ENCODE measurements at places on chromosomes 13 and 19.

DNA sequence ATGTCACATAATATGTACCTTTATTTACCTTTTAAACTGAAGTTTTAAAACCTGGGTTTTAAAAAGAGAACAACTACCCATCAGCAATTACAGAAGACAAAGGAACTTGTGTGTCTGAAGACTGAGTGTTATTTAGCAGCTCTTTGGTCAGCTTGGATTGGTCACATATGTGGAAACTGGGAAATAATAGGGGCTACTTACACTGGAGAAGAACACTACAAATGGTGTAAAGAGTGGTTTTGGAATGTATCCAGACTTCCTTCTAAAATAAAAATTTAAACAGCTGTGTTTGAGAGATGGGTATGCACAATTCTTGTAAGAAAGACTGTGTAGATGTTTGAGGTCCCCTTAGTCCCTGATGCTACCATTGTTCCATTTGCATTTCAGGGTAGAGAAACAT, 13.3 kb downstream of the TNFRSF19 start:
- DNase-seq, result no peak

GRCh38 chr19:51712461-51713081, 11.2 kb downstream of the HAS1 start:
- no peak for DNase-seq

DNA sequence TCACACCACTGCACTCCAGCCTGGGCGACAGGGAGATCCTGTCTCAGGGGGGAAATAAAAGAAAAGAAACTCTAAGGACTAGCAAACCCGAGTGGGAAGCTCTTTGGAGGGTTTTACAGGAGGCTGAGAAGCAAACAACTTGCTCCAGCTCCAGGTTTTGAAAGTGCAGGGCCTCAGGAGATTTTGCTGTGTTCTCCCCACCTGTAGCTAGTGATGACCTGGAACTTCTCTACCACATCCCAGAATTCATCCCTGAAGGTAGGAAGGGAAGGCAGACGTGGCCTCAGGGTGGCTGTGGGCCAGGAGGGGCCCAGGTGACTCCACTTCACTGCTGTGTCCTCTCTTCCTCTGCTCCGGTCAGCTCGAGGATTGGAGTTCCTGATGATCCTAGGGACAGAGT, 16.3 kb upstream of the PSMD8 start:
- no peak for DNase-seq

DNA sequence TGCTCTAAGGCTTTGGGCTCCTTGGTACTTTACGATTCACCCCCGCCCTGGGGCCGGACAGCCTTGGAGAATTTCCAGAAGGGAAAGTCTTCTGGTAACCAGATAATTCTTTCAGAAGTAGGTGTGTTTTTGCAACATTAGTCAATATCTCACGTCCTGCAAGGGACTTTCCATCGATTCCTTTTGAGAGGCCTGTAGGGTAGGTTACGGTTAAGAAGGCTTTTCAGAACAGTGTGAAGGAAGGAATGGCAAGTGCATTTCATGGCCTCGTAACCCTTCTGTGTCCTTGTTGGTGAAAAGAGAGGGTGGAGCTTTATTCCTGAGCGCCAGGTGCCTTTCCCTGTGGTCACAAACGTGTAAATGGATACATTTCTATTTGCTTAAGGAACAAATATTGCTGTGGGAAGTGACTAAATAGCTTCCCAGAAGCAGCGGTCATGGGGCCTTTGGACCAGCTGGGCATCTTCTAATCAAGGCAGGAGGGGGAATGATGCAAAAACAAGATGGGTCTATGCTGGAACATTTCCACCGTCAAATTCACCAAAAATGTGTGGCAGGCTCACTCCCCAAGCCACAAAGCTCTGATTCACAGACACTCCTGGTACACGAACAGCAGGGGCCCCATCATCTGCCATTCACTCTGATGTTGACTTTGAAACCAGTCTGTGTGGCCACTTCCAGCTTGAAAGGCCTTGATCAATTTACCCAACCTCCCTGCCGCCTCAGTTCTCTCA, 99.2 kb downstream of the ANKRD10 start:
- DNase-seq, result no peak

DNA sequence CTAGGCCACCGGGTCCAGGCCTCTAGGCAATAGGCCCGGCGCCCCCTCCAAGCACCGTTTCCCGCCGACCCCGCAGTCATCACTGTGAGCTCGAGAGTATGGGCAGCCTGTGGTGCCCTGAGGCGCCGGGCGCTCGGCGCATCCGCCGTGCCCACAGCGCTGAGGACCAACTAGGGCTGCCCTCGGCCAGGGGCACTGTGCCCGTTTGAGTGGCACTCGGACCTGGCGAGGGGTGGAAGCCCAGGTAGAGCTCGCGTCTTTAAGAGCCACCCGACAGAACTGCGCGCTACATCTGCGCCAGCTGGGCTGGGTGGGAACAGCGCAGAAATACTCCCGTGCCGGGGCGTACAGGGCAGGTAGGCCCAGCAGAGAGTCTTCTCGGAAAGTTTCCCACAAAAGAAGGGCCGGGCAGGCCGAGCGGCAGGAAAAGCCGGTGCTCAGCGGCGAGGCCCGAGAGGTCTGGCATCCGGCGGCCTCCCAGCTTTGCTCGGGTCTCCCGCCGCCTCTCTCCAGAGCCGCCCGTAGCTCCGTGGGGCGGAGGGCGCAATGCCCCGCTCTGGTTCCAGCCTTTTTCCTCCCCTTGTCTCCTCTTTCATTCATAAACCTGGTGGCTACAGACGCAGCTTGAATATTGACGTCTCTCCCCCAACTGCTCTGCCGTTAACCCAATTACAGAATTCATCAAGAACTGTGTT, 5.4 kb upstream of the SOX1 start:
- no peak for DNase-seq
